ENCODE measurements at places on chromosomes 3 and 15.

DNA sequence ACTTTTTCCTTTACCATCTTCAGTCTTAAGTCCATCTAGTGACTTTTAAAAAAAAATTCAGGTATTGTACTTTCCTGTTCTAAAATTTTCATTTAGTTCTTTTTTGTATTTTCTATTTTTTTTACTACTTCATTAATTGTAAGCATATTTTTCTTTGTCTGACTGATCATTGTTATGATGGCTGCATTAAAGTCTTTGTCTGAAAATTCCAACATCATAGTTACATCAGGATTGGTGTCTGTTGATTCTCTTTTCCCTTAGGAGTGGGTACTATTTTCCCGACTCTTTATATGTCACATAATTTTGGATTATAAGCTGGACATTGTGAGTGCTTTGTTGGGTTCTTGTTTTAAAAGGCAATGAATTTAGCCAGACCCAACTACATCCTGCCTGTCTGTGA, 34.9 kb upstream of the POLR2M start:
- no peak for DNase-seq

- peak; percentile 85 for DNase-seq
Measured at GRCh38 chr15:90184119-90184785, 16.9 kb upstream of the SEMA4B start.

DNA sequence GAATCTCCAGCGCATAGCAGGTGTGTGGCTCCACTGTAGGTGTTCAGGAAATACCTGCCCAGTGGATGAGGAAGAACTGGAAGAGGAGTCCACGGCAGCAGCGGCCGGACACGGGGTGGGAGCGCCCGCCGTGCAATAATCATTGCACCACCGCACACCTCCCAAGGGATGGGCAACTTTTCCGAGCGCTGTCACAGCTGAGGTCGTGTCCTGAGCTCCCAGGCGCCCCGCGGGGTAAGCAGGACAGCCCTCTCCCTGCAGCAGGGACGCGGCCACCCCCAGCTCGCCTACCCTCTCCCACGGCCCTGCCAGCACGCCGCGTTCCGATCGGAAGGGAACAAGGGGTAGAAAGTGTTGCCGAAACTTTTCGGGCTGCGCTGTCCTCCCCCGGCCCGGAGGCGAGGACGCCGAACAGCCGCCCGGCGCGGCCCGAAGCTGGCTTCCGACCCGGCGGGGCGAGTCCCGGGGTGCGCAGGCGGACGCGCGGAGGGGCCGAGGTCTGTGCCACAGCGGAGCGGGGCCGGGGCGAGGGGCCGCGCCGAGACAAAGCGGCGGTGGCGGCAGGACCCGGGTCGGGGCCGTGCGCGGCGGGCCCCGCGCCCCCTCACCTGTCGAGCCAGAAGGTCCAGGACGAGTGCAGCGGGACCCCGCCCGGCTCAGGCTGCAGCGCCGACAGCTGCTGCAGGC, 475 bp downstream of the EIF4E3 start:
- peak; percentile 82 for DNase-seq

DNA sequence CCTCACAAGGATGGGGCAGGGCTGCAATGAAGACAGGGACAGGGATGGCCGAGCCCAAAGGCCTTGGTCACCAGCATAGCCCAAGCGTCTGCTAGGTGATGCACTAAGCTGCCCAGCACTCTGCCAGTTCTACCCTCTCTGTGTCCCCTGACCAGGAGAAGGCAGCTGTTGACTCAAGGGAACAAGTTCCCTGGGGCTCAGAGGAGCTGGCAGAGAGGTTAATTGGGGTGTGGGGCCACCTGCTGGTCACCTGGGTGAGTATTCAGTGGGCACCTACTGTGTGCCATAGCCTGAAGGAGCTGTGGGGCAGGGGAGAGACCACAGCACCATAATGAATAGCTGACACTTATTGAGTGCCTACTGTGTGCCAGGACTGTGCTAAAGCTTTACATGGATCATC, 22.0 kb upstream of the DOCK3 start:
- no peak for DNase-seq

- DNase-seq: no peak
Measured at GRCh38 chr3:77204788-77205187, 164.9 kb downstream of the ROBO2 start.

- DNase-seq: no peak
Measured at GRCh38 chr15:41231422-41232226, 556 bp downstream of the CHP1 start.

DNA sequence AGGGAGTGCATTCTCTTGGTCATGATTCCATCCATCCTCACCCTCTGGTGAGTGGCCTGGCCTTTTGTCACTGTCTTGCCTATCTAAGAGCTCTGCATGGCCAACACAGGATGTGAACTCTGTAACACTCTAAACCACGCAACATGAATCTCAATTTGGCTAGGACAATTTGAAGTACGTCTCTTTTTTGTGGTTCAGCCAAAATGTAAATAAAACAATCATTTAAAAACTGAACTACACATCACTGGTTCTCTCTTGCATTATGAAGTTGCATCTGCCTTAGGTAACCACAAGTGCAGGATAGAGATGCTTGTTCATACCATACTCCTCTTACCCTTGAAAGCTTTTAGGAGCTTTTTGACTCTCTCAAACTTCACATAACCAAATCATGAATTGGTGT, 27.3 kb downstream of the CCR3 start:
- no peak for DNase-seq

DNA sequence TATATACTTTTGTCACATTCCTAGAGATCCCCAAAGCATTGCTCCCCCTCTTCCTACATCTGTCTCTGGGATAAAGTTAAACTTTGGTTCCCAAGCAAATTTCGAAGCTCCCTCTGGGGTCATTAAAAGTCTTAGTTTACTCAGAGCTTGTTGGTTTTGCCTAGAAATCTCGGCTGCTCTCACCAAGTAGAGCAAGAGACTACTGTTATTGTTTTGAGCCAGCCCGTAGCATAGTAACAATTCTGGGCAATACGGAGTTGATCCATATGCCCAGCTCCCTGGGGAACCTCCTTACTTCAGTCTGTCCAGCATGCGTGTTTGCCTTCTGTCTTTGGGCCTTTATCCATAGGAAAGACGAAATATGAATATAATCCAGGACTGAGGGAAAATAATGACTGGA, 10.0 kb upstream of the P3H2 start:
- no peak for DNase-seq

DNA sequence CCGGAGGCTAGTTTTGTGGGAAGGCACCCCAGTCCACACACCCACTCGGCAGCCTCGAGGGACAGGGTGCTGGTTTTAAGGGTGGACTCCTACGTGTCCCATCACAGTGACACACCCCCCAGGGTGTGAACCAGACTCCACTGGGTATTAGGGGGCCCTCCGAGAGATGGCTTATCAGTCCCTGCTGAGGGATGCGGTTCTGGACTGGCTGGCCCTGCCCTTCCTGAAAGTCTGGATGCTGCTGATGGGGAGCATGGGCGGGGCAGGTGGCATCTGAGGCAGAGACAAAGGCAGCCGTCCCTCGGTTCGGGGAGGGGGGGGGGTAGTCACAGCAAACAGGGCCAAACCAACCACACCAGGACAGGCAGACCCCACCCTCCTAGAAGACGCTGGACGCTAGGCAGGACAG, 939 bp upstream of the ULK3 start:
- no peak for DNase-seq

- no peak for DNase-seq
Measured at GRCh38 chr3:21509731-21510470, 241.1 kb downstream of the ZNF385D start.

GRCh38 chr15:38103564-38103963, 149.1 kb upstream of the SPRED1 start:
- DNase-seq: no peak

- DNase-seq: no peak
Measured at GRCh38 chr15:37117030-37117429, 16.7 kb upstream of the MEIS2 start.

Measured in Right ventricle myocardium inferior (tissue), 1 donor.